ENCODE measurements at places on chromosomes 16 and 17.
A peak's percentile ranks its signal among the peaks of the same experiment; 100 is the strongest.

DNA sequence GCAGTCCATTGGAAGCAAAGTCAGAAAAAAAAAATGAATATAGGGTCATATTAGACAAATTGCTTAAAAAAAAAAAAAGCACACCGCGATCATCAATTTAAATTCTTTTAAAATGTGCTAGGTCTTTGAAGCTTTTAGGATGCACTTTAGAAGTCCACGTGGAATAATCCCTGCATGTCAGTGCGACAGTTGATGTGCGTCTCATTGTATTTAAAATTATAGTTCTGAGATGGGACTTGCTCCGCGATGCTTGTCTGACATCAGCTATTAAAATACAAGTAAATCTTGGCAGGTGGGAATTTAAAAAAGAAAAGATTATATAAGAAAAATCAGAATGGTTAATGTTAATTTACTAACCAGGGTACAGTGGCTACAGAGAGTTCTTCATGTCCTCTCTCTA, 105.2 kb downstream of the RBFOX1 start:
- no peak for DNase-seq

- peak; percentile 59 for DNase-seq
Measured at GRCh38 chr17:75240394-75241142, 20.8 kb downstream of the GGA3 start.

GRCh38 chr16:71367241-71367976, 8.9 kb downstream of the CALB2 start:
- DNase-seq = peak; percentile 70

GRCh38 chr17:29178750-29179231, 1.4 kb downstream of the MYO18A start:
- no peak for DNase-seq

- DNase-seq = no peak
Measured at GRCh38 chr17:17768424-17769088, 68.2 kb downstream of the SREBF1 start.

- DNase-seq = peak; percentile 30
Measured at GRCh38 chr16:72172105-72173034, at the start of gene PMFBP1. PMFBP1 (minus strand) TSS chr16:72172155; CDS start chr16:72171208, 947 bp downstream.

GRCh38 chr17:76695059-76695831, 15.5 kb downstream of the MXRA7 start:
- DNase-seq = no peak

DNA sequence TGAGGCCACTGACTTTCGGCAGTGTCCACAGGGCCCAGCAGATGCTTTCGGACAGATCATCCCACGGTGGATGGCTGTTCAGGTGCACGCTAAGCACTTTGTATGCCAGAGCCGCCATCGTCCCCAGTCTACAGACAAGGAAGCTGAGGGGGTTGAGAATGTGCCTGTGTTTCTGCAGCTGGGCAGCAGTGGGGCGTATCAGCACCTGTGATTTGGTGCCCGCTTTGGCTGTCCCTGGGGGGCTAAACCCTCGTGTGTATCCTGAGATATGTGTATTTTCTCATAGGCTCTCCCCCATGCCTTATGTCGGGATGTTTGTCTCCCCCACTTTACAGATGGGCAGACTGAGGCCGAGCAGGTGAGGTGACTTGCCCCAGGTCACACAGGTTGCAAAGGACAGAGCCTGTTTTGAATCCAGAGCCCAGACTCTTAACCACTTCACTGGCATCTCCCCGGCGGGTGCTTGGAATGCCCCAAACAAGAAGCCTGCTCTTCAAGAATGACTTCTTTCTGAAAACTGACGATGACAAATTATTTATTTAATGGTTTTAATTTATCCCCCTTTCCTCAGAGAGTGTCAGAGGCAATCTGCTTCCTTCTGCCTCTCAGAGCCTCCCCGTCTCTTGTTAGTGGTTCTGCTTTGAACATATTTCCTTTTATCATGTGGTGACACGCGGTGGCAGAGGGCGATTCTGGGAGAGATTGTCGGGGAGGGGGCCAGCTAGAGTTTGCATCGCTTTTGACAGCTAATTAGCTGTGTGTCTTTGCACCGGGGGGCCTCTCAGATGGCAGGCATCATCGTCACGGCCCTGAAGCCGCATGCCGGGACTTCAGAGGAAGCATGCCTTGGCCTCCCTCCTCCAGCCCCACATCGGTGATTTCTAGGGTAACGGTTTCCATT, 149.6 kb upstream of the CIBAR2 start:
- no peak for DNase-seq

DNA sequence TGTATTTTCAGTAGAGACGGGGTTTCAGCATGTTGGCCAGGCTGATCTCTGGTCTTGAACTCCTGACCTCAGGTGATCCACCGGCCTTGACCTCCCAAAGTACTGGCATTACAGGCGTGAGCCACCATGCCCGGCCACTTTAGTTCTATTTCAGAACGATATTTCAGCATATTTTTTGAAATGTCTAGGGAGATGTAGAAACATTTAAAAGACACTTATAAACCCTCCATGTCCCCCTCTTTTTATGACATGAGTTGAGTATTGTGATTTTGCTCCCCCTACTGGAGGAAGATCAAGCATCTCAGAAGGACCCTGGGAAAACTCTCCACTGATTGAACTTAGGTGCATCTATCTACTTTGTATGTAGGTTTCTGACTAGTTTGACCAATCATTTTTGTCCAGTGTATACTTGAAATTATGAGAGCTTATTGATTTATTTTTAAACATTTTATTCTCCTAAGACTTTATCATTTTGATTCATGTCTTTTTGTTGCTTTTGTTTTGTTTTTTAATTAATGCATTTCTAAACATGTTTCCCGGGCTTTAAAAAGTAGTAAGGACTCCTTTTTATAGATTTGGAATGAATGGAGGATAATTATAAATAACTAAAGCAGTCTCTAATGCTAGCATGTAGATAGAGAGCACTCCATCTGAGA, 105.1 kb downstream of the CHD9 start:
- DNase-seq = peak; percentile 72

DNA sequence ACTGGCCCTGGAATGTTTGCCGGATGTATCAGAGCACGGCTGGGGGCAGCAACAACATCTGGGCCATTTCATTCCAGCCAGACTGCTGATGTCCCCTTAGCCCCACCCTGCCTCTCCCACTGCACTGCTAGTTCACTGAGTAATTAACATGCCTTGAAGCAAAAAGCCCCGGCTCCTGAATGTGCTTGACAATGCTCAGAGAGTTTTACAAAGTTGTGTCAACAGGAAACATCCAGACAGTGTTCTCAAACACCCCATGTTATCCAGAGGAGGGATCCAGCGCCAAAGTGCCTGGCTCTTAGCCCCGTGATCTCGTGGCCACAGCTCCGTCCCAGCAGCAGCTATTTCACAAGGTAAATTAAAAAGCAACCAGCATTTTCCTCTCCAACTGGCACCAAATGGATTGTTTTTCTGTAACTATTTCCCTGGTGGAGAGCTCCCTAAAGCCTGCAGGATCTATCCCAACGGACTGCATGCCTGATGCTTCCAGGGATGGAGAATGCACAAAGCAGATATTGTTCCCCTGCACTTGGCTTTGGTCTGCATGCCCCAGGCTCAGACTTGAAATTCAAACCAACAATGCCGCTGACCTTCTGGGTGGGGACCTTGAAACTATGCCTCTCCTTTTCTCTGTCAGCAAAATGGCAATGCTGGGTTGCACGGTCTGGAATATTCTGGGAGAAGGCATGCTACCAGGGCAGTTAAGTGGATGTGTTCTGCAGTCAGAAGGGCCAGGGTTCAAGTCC, 115.6 kb upstream of the CDH5 start:
- no peak for DNase-seq

Data from ACHN (cell line).